CD4-positive, alpha-beta T cell (primary cell): ENCODE measurements at places on chromosomes 4 and X.

GRCh38 chr4:38980903-38981676 lies 51.1 kb downstream of the TMEM156 start:
- no peak for DNase-seq

- DNase-seq = no peak
Observed at GRCh38 chrX:41563876-41564275, 116.7 kb downstream of the NYX start.

DNA sequence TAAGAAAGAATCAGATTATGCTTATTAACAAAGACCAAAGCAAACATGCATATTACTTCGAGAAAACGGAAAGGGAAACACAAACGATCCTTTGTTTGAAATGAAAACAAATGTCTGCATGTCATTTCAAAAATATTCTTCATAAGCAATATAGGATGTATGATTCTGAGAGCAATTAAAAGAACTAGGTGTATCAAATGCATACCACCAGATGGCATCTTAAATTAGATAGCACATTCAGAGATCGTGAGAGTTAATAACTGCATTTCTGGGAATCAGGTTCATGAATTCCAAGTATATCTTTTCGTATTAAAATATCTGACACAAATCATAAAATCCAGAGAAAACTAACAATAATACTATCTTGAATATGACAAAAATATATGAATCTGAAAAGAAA lies 159.5 kb downstream of the PPP3CA start:
- no peak for DNase-seq

DNA sequence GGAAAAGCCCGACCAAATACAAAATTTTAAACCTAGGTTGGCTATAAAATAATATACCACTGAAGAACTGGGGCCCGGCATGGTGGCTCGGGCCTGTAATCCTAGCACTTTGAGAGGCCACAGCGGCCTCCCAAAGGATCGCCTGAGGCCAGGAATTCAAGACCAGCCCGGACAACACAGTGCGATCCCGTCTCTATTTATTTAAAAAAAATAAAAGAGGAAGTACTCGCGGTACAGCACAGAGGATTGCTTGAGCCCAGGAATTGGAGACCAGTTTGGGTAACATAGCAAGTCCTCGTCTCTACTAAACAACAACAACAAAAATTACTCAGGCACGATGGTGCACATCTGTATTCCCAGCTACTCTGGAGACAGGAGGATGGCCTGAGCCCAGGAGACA lies 44.8 kb upstream of the CDKN2AIP start:
- DNase-seq = no peak

DNA sequence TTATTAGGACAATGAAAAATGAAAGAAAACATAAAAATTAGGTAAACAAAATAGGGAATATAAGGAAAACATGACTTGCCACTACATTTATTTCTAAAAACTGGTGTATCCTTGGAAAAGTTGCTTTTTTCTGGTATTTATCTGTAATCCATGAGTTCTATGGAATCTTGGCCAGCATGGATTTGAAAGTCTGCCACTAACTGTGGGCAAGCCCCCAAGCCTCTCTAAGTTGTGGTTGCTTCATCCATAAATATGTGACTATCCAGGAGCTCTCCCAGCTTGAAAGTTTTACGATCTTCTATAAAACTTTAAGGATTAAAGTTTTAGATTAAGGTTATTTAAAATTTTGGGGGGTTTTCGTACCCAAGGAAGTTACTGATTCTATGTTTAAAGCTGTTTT lies 21.8 kb downstream of the RPS6KA3 start:
- no peak for DNase-seq

DNA sequence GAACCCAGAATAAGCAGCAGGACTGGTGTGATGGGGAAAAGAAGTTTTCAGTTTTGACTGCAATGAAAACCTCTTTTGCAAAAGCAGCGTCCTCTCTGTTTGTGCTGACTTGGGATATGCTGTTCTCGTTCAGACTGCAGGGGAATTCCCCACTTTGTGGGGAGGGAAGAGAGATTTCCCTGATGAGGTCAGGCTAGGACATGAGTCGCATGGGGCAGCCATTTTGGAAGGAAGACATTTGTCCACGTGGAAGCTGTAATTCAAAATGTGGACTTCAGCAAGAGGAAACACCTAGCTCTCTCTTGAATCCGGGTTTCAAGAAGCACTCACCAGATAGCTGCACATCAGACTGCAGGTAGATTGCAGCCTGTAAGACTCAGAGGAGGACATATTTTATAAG lies 39.3 kb downstream of the ING2 start:
- DNase-seq = no peak

- no peak for DNase-seq
Observed at GRCh38 chrX:35743331-35743730, 54.8 kb upstream of the MAGEB16 start.
